ENCODE measurements at places on chromosomes 2 and 18.

- no peak for DNase-seq
These were observed 106.2 kb upstream of the DLX2 start for GRCh38 chr2:172208791-172209325.

GRCh38 chr2:37855283-37856041 is 69.6 kb upstream of the RMDN2 start:
- no peak for DNase-seq

DNA sequence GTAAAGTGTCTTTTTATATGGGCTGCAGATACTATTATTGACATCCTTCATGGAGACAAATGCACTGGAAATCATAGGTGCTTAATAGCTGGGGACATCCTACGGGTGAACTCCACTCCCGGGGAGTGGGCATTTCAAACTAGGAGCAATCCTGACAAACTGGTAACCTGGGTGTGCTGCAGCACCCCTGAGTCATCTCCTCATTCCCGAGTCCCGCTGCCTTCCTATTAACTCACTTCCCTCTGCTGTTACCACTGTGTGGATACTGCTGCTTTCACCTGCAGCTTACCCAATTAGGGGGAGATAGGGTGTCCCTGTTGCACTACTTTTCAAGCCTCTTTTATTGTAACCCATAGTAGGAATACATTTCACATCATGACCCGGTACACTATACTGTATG is 134.2 kb downstream of the RAPGEF4 start:
- DNase-seq, result no peak

- DNase-seq, result no peak
These were observed 89.2 kb downstream of the SOCS6 start for GRCh38 chr18:70377857-70378701.

DNA sequence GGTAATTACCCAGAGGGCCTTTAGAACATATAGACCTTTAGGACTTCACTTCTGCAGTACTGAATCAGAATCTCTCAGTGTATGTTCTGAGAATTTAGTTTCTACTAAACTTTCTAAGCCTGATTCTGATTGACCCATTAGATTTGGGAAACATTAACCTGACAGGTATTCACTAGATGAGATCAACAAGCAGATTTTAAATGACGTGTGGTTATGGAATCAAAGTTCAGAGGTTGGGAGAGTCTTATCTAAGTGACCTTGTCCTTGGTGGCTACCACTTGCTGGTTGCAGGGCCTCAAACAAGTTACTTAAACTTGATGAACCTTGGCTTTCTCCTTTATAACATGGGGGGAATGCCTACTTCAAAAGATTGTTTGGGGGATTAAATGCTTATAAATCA is 198.7 kb downstream of the PDE11A start:
- no peak for DNase-seq
